ENCODE measurements at places on chromosomes 16 and 17.

DNA sequence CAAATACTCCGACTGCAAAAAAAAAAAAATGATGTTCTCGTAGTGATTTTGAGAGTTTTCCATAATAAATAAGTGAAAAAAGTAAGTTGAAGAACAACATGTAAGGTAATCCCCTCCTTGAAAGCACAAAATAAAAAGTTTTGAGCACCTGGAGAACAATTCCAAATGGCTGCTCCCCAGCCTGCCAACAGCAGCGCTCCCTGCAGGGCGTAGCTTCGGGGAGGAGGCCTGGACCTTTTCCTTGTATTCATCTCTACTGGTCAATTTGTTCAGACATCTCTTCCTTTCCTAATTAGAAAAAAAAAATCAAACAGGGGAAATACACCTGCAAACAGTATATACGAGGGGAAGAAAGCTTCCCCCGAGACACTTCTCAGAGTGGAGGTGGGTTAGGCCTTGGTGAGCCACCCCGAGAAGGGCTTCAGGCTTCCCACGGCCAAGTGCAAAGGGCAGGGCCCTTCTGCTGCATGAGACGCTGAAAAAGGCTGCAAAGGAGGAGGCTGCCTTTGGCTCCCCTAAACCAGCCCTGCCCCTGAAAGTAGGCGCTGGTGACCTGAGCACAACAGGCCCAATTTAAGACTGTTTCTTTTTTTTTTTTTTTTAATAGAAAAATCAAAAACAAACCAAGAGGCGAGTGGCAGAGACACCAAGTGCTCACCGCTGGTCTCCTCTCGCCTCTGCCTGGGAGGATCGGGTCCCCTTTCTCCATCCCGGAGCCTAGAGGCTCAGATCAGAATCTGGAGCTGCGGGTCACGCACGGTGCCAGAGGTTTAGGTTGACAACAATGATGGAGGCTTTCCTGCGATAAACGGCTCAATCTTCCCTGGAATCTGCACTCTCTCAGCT is 193.1 kb upstream of the FOXF1 start:
- DNase-seq, result no peak

DNA sequence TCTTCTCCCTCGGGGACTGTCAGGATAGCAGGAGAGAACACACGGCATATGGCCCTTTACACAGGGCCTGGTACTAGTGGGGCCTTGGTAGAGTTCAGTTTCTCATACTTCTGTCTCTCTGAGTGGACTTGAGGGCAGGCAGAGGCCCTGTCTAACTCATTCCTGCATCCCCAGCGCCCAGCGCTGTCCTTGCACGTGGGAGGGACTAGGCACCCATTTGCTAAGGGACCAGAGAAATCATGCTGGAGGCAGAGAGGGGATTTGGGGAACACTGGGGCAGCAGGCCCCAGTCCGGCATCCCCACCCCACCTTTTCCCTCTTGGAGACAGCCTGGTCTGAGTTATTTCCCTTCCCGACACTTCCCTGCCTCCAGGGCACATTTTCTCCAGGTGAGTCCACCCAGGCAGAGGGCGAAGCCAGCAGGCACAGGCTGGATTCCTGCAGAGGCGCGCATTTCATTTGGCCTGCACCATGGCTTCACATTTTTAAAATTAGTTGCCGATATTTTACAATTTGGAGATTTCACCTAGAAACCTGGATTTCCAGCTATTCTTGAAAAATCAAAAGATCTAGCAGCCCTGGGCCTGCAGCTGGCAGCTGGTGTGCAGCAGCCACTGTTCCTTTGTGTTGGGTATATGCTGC is 9.7 kb upstream of the NKD1 start:
- DNase-seq, result no peak

- DNase-seq, result no peak
Measured at GRCh38 chr17:9802697-9803096, 11.3 kb upstream of the DHRS7C start.

- DNase-seq, result no peak
Measured at GRCh38 chr17:76543482-76543825, 3.6 kb downstream of the PRCD start.

- no peak for DNase-seq
Measured at GRCh38 chr16:28213396-28213795, 1.6 kb upstream of the XPO6 start.

- DNase-seq, result peak; percentile 69
Measured at GRCh38 chr16:81695321-81696165, 83.5 kb upstream of the PLCG2 start.

DNA sequence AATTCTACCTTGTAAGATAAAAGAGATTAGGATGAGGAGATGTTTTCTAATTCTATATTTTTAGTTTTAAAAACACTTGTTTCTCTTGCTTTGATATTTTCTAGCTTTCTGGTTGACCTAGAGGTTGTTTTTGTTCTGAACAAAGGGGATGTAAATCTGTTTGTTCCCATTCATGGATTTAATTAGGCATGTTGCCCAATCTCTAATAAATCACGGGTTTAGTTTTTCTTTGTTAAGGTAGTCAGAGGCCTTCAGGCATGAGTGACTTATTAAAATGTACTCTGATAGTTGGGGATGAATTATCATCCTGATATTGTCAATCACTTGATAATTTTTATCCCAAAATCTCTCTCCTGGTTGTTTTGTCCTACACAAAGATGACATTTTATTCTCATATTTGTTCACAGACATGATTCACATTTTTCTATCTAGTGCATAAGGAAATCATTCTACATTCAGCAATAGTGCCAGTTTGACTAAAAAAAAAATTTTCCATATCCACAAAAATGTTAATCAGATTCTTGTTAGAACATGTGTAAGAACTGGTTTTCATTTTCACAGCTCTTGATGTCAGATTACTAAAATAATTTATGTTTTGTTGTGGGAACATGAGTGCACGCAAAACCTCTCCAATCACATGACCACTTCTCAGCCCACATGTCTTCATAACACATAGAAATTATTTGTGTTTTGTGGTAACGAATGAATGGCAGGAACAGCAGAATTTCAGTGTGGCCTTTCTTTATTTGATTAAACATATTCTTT is 95.7 kb upstream of the AKTIP start:
- peak; percentile 5 for DNase-seq

- DNase-seq, result no peak
Measured at GRCh38 chr17:16465861-16466338, 26.1 kb downstream of the LRRC75A start.

DNA sequence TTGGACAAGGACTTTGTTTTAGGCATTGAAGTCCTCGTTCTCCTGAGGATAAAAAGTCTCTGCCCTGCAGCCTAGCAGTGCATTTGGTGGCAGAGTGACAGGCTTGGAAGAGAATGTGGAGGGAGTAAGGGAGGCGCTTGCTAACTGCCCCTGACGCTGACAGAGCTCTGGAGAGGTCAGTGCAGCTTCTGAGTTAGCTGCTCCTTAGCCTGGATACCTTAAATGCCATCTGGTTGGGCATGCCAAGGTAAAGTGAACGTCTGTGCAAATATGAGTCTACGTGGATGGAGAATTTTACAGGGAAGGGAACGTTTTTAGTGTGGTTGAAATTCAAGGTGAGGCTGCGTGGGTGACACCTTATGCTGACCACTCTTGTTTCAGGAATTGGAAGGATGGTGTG is 44.4 kb downstream of the SEC14L1 start:
- no peak for DNase-seq

GRCh38 chr17:7308625-7309433 is 1.4 kb downstream of the EIF5A start:
- peak; percentile 93 for DNase-seq

GRCh38 chr16:24745391-24745790 is 15.9 kb downstream of the TNRC6A start:
- DNase-seq, result peak; percentile 61

- DNase-seq, result no peak
Measured at GRCh38 chr16:22250522-22250921, 44.4 kb downstream of the EEF2K start.

GRCh38 chr17:66930933-66931332 is 33.6 kb upstream of the CACNG4 start:
- DNase-seq, result peak; percentile 10

DNA sequence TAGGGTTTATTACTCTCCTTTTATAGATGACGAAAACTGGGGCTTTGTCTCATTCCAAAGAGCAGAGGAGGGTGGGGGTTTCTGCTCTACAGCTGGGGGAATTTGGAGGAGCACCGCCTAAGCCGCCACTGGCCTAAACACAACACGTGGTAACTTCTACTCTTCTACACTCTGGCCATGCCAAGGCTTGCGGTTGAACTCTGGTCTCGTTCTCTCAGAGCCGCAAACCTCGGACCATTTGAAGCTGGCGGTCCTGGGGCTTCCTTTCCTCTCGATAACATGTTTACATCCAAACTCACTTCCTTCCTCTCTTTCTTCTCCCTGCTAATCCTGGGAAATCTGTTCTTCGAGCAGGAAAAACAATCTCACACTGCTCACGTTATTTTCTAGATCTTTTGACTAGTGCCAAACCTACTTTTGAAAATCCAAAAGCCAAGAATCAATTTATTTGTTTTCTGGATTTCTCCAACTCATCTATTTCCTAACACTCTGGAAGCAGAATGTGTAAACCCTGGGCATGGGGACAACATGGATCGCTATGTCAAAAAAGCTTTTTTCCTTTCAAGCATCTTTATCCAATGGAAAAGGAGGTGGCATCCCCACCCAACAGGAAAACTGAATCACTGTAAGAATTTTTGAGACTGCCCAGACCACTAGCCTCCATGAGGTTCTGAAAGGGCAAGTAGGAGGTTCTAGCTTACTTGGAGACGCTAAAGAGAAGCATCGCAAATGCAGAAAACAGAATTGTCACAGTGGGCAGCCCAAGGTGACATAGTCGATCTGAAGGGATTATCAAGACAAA is 13.6 kb upstream of the EEF2K start:
- DNase-seq, result peak; percentile 97

- DNase-seq, result no peak
Measured at GRCh38 chr17:18318117-18318516, 3.0 kb downstream of the SMCR8 start.

DNA sequence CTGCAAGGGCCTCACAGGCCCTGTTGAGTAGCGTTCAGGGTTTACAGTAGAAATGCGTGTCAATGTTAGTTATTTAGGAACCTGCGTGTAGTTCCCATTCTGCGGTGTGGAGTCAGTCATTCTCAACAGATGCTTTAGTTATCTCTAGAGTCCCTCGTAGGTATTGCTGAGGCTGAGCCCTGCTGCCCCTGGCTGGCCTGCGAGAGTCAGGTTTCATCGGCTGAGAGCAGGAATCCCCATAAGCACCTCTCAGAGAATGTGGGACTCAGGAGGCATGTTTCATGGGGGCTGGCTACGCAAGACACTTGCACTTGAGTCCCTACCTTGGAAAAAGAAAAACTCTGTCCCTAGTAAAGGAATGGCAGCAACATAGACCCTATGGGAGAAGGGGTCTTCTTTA is 347.5 kb upstream of the ASIC2 start:
- no peak for DNase-seq

GRCh38 chr17:63741143-63741407 is 524 bp downstream of the STRADA start:
- DNase-seq, result no peak

DNA sequence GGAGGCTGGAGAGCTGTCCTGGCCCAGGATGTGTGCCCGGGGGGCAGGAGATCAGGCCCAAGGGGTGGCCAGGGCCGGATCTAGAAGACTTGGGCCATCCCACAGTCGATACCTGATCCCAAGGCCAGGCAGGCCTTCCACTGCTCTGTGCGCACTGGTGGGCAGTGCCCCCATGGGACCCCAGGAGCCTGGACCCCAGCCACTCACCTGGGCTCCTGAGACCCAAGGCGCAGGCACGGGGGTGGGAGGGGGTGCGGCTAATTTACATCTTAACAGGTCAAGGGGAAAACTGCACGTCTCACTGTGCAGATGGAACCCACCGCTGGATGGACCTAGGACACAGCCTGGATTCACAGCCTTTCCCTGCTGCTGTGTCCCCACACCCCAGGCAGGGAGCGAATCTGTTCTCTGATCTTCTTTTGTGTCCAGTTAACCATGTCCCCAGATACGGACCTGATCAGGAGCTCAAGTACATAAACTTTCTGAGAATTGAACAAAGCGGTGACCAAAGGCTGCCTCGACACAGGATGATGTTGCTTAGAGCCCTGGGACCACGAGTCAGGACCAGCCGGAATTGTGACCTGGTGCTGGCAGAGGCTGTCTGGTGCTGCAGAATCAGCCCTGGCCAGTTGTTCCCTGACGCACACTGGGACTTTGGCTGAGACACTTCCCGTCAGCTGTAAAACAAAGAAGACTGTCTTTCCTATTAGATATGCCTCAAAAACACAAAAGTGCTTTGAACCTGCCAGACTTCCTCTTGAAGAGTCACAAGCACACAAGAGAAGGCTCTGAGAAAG is 60.6 kb downstream of the TNFRSF13B start:
- no peak for DNase-seq

GRCh38 chr16:88008840-88009239 is 57.6 kb downstream of the BANP start:
- peak; percentile 43 for DNase-seq

- no peak for DNase-seq
Measured at GRCh38 chr16:30375864-30376263, 1.3 kb downstream of the MYL11 start.

DNA sequence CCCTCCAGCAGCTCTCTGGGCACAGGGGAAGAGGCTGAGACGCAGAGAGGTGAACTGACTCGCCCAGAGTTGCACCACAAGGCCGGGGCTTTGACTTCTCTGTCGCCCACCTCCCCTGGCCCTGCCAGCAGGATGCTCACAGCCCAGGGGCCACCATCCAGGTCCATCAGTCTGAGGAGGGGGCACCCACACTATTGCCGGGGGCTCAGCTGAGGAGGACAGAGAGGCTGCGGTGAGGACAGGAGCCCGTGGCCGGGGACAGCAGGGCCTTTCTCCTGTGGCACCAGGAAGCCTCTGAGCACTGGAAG is 32.6 kb downstream of the KDM8 start:
- DNase-seq, result no peak

DNA sequence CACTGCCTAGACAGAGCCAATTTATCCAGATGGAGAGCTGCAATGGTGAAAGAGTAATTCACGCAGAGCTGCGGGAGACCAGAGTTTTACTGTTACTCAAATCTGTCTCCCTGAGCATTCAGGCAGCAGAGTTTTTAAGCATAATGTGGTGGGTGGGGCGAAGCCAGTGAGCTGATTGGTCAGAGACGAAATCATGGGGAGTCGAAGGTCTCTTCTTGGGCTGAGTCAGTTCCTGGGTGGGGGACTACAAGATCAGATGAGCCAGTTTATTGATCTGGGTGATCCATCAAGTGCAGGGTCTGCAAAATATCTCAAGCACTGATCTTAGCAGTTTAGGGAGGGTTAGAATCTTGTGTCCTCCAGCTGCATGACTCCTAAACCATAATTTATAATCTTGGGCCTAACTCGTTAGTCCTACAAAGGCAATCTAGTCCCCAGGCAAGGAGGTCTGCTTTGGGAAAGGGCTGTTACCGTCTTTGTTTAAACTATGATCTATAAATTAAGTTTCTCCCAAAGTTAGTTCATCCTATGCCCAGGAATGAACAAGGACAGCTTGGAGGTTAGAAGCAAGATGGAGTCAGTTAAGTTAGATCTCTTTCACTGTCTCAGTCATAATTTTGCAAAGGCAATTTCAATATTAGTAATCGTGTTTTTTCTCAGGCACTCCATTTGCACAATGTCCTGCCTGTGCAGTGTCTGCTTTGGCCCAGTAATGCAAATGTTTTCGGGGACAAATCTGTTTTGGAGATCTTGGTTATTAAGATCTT is 27.0 kb downstream of the PIGL start:
- no peak for DNase-seq

All from hematopoietic multipotent progenitor cell treated with erythropoietin and hydrocortisone succinate and interleukin-3 and kit ligand, for 4 days (in vitro differentiated cells).